ENCODE measurements at places on chromosomes 4 and X. TPM values are rescaled to one million over a fixed set of nuclear protein-coding genes. Genes with fewer than 3 reads are reported as not detected.

Gene SPANXA2
- total RNA-seq: 0.23 TPM

Gene DKC1
- 74.3 TPM for total RNA-seq

Gene CTAG1A
- total RNA-seq: 312 TPM

Gene HEPH
- total RNA-seq: 2.7 TPM

Gene COX7B2
- not detected for total RNA-seq

Gene ETDB
- not detected for total RNA-seq

Gene HELT
- not detected for total RNA-seq

All from HT1080 (cell line).